Epithelial cell of proximal tubule (primary cell): ENCODE measurements at places on chromosomes 12 and 14. TPM values are rescaled to one million over a fixed set of nuclear protein-coding genes. Genes with fewer than 3 reads are reported as not detected.

Gene TC2N
- total RNA-seq: 3.0 and 5.1 TPM in 2 replicates

Gene PTGER2
- total RNA-seq: 2.2 TPM in 2 replicates

Gene SYCP3
- under 0.01 TPM in 1 of 2 replicates, not detected in the other for total RNA-seq

Gene ANAPC5
- total RNA-seq: 79.7 and 158 TPM in 2 replicates

Gene ESPL1
- total RNA-seq: 32.0 and 40.1 TPM in 2 replicates

Gene ITFG2
- 26.3 and 35.1 TPM in 2 replicates for total RNA-seq

Gene C12orf54
- total RNA-seq: not detected in 2 replicates

Gene PLEKHG7
- 0.23 TPM in 1 of 2 replicates, not detected in the other for total RNA-seq

Gene CCDC196
- total RNA-seq: not detected in 2 replicates

DNA sequence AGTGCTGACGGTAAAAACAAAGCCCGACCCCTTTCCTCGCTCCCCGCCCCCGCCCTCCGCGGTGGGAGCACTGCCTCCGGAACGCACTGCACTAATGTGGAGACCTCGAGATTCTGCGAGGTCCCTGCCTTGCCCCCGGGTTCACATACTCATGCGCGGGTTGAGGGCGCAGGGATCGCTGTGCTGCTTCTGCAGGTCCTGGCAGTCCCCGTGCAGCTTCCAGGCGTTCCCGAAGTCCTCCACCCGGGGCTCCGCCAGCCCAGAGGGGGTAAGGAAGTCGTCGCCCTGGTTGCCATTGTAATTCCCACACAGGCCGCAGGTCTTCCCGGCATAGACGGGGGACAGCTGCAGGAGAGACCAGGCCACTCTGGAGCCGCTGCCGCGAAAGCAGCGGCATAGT lies 66.8 kb downstream of the VWF start:
- no peak for DNase-seq

DNA sequence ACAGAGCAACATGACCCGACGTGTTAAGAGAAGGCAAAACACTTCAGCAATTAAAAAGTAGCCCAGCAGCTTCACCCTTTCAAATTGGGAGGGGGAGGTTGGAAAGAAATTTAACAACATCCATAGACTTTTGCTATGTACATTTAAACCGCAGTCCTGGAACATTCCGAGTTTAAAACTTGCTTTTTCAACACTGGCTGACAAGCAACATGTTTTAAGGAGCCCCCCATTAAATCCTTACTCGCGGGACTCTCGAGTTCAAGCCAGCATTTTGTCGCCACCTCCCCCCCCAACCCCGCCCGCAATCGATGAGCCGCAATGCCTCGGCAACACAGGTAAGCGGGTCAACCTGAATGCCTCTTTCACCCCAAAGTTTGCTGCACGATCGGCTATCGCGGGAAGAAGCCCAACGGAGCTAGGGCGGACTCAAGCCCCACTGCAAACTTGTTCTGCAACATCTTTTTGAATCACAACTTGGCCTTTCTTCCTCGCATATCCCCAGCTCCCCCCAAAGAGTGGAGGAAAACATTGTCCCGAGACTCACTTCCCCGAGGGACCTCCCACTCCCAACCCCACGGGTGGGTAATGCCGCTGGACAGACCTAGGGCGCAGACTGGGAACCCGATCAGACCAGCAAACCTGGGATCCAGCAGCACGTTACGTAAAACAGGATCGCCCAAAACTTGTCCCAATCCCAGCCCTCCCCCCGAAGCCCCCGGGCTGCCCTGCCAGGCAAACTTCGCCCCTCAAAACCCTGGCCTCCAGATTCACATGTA lies 777 bp downstream of the ZFP36L1 start:
- no peak for DNase-seq

DNA sequence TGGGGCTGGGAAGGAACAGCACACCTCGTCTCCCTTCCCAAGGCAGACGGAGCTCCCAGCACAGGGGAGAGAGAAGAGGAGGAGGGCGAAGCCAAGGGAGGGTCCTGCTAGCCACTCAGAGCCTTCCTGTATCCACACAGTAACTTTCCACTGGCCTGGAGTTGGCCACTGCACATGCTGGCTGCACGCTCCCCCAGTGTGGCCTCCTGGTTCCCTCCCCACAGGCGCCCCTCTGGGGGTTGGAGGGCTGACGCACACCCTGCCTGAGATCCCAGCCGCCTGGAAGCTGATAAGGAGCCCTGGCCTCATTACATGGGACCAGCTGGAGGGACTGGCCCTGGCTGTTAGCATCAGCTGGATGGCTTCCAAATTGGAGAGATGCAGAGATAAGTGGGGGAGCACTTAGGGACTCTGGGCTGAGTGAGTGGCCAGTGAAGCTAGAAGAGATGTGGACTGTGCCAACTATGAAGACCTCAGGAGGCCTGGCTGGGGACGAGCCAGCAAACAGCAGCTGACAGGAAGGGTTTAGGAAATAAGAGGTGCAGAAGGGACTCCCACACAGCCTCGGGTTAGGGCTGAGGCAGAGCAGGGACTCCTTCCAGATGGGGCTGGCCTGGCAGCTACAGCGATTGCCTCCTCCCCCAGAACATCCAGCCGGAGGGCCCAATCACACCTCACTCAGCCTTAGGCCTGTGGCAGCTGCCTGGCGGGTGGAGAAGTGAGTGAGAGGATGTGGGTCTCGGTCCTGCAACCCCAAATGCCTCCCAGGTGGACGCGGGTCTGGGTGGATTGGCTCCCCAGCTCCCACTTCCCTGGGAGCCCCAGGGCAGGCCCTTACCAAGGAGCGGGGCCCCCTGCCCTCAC lies 26.3 kb upstream of the BCDIN3D start:
- DNase-seq: no peak

GRCh38 chr12:108657130-108657745 lies 23.5 kb upstream of the SELPLG start:
- no peak for DNase-seq

DNA sequence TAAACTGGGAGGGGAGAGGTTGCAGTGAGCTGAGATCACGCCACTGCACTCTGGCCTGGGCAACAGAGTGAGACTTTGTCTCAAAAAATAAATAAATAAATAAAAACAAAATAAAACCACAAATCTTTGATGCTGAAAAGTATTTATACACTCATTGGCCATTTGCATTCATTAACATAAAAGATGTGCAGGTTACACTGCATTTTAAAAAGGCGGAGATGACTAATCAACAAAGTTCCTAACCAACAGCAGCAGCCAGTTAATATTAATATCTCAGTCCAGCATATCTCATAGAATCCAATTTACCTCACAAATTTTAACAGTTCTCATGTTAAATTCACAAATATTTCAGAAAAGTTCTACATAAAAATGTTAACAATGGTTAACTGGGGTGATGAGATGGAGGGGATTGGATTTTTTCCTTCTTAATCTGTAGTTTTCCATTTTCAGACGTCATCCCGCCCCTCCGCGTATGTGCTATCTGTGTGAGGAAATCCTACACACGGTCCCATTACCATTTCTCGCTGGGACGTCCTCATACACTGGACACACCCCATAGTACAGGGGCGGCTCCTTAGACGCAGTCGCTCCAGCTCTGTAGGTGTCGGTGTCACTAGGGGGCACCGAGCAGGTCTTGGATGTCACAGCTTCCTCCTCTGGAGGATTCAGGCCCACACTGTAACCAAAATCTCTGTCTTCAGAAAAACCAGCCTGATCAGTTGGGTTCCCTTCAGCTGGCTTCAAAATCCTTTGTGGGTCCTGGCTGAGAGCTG lies 7.3 kb downstream of the ANKLE2 start:
- DNase-seq: no peak

GRCh38 chr12:116360579-116361413 lies 83.3 kb upstream of the MED13L start:
- no peak for DNase-seq

GRCh38 chr12:94621662-94622359 lies 28.5 kb downstream of the TMCC3 start:
- DNase-seq: peak; percentile 81

DNA sequence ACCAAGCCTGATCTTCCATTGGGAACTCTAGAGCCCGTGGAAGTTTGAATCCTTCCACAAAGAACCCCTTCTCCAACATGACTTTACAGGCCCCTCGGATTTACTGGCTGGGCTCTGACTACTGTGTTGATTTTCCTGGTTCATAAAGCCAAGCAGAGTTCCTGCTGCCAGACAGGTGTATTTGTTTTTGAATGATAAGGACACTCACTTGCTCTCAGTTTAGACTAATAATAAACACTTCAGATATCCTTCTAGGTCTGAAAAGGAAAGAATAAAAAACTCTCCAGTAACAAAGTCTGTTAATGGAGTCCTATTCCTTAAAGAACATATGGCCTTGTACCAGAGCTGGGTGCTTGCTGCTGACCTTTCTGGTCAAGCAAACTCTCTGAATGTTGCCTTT lies 31.0 kb downstream of the SIX1 start:
- DNase-seq: no peak

DNA sequence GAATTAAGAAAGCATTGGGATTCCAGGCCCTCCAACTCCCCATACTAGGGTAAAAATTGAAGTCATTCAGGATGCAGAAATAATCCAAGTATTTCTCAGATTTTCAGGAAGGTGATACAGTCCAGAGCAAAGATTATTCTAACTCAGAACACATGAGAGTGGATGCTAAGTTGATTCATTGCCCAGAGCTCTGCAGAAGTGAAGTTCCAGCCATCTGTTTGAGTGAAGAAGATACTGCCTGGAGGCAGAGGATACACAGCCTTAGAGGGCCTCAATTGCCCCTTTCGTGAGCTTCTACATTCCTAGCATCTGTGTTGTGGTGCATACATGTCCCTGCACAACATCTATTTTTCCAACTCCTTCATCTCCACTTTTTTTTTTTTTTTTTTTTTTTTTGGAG lies 36.9 kb upstream of the SMUG1 start:
- no peak for DNase-seq
